ENCODE measurements at places on chromosomes 11 and 22.

GRCh38 chr11:124183068-124183467 is at the start of gene OR10D3:
Gene OR10D3, plus strand, starts transcription at chr11:124183345. Its CDS starts 1,925 bp downstream, at chr11:124185270.
- DNase-seq = no peak

- DNase-seq = peak; percentile 8
Measured at GRCh38 chr11:59173080-59173963, 1.4 kb downstream of the DTX4 start.

GRCh38 chr11:70415191-70415590 is 16.9 kb downstream of the CTTN start:
- peak; percentile 31 for DNase-seq

DNA sequence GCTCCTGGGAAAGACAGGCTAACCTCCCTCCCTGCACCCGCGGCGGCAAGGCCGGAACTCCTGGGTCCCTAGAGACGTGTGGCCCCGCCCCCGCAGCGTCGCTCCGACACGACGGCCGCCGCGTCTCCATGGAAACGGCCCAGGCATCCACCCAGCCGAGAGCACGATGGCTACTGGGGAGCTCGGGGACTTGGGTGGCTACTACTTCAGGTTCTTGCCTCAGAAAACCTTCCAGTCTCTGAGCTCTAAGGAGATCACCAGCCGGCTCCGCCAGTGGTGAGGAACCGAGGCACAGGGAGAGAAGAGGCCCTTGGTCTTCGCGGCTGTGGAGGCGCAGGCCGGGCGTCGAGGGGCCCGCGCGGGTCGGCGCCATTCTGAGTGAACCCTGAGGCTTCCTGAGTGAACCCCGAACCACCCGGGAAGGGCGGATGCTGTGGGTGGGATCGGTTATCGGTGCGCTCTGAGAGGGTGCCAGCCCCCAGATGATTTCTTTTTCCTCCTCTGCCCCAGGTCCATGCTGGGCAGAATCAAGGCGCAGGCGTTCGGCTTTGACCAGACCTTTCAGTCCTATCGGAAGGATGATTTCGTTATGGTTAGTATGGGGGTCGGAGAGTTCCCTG is at the start of gene CFAP300:
TSS of gene CFAP300 (plus strand) at position 133 of the 620 bp plus-strand sequence. CDS start at position 167, 34 bp downstream.
- peak; percentile 31 for DNase-seq

DNA sequence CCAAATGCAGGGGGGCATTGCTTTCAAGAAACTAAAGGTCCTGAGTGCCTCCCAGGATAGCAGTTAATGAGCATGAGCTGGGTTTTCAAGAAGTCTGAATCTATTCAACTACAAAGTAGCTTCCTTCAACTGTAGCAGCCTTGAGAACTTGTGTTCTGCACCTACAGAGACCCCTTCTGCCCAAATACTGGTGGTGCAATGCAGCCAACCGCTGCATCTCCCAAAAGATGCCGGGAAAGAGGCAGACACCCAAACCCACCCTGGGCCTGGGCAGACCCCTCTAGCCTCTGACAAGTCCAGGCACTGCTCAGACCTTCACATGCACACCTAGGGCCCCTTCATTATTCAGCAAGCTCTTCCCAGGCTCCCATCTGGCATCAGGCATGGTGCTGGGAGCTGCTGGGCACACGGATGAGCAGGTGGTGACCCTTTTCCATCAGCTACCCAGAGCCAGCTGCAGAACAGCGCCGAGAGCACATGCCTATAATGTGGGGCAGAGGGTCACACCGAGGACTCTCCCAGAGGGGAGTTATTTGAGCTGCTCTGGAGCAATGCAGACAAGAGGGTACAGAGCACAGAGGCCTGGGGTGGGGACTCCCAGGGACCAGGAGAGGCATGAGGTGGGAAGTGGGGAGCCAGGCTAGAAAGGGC is 44.9 kb upstream of the ETS1 start:
- peak; percentile 85 for DNase-seq

GRCh38 chr11:110962921-110963320 is 250.7 kb upstream of the ARHGAP20 start:
- no peak for DNase-seq

- no peak for DNase-seq
Measured at GRCh38 chr22:32810555-32811133, 9.1 kb downstream of the TIMP3 start.

- no peak for DNase-seq
Measured at GRCh38 chr22:30357236-30357570, 396 bp downstream of the CCDC157 start.

DNA sequence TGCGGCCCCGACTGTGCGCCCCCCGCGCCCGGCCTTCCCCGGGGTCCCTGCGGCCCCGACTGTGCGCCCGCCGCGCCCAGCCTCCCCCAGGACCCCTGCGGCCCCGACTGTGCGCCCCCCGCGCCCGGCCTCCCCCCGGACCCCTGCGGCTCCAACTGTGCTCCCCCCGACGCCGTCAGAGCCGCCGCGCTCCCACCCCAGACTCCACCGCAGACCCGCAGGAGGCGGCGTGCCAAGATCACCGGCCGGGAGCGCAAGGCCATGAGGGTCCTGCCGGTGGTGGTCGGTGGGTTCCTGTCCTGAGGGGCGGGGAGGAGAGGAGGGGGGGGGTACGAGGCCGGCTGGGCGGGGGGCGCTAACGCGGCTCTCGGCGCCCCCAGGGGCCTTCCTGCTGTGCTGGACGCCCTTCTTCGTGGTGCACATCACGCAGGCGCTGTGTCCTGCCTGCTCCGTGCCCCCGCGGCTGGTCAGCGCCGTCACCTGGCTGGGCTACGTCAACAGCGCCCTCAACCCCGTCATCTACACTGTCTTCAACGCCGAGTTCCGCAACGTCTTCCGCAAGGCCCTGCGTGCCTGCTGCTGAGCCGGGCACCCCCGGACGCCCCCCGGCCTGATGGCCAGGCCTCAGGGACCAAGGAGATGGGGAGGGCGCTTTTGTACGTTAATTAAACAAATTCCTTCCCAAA is 3.1 kb downstream of the DRD4 start:
- DNase-seq = peak; percentile 26

GRCh38 chr11:133947321-133947756 is 9.4 kb downstream of the IGSF9B start:
- peak; percentile 82 for DNase-seq

GRCh38 chr22:36297568-36297967 is 44.6 kb downstream of the APOL1 start:
- no peak for DNase-seq

GRCh38 chr22:37979782-37980181 is 4.6 kb downstream of the SOX10 start:
- DNase-seq = no peak

DNA sequence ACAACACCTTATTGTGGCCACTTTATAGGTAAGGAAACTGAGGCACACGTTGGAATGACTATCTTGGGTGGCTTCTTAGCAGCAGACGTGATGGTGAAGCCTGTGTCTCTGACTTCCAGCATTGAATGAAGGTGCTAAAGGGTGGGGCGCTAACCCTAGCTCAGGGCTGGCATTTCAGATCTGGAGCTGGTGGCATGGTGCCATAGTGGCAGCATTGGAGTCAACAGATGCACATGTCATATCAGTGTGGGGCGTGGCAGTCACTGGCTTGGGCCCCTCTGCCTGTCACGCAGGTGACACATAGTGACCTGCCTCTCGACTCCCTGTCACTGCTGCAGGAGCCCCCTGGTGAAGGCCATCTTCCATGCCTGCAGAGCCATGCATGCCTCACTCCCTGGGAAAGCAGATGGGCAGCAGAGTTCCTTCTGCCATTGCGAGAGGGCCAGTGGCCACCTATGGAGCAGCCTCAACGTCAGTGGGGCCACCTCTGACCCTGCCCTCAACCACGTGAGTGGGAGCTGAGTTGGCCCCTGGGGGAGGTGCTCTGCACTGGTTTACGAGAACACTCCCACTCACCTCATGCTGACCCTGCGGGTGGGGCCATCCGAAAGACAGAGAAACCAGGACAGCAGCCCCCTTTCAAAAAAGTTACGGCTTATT is 14.8 kb downstream of the SHISA8 start:
- no peak for DNase-seq

GRCh38 chr11:67613960-67614715 is 7.4 kb downstream of the NDUFV1 start:
- DNase-seq = peak; percentile 83

DNA sequence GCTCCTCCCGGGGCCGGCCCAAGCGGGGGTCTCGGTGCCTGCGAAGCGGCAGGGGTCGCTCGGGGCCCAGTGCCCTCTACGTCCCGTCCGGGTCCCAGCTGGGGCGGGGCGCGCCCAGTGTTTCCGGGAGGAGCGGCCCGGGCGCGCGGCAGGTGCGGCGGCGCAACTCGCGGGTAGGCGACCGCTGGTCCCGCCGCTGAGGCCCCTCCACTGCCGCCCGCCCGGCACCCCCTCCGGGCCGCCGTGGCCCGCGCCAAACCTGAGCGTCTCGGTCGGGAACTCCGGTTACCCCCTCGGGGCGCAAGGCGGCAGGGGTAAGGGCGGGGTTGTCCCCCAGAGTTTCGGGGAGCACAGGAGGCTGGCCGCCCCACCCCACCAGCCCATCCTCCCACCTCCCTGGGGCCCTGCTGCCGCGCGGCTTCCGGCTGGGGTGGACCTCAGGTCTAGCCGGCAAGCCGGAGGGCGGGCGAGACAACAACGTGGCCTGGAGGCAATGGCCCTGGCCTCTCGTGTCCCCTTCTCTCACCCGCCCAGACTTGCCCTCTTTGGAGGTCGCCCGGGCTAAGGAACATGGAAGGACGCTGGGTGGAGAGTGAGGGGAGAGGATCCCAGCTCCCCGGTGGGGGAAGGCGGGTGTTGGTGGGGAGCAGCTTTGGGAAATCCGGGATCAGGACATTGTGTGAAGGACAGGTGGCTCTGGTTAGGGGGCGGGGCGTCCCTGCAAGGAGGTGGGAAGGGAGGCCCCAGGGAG is 398 bp upstream of the CRACR2B start:
- DNase-seq = no peak

DNA sequence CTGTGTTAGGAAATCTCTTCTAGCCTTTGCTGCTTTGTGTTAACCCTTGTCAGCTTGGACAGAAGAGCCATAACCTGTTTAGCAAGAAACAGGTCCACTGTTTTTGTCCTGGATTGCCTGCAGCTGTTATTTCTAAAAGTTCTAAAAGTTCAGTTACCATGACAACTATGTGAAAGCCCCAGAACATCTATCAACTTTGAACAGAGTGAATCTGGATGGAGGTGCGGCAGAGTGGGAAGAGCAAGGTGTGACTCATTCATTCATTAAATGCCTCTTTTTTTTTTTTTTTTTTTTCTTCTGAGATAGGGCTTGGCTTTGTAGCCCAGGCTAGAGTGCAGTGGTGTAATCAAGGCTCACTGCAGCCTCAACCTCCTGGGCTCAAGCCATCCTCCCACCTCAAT is 50.5 kb downstream of the RBX1 start:
- DNase-seq = no peak

GRCh38 chr11:105781807-105782206 is 171.9 kb downstream of the GRIA4 start:
- DNase-seq = no peak

- DNase-seq = no peak
Measured at GRCh38 chr22:41240377-41241132, at the start of gene CHADL. Gene CHADL, minus strand, starts transcription at chr22:41240931. Its CDS starts 50 bp downstream, at chr22:41240881.

- peak; percentile 71 for DNase-seq
Measured at GRCh38 chr11:95698676-95699557, 90.7 kb downstream of the FAM76B start.

DNA sequence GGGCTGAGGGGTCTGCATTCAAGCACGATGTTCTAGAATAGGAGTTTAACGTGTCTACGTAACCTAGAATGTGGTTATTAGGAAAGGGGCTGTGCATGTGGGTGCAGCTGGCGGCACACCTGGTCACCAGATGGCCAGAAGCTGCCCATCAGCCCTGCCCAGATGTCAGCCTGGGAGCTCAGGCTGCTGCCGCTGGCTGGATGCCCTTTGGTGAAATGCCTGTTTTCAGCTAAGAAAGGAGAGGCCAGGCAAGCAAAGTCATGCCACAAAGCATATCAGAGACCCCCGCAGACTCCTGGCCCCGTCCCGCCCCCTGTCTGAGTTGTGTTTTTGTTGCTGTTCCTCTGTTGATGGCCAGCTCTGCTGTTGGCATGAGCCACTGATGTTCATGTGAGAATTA is 11.3 kb upstream of the ADORA2A start:
- no peak for DNase-seq

GRCh38 chr11:135075740-135076139 is 663.7 kb upstream of the B3GAT1 start:
- DNase-seq = peak; percentile 70

DNA sequence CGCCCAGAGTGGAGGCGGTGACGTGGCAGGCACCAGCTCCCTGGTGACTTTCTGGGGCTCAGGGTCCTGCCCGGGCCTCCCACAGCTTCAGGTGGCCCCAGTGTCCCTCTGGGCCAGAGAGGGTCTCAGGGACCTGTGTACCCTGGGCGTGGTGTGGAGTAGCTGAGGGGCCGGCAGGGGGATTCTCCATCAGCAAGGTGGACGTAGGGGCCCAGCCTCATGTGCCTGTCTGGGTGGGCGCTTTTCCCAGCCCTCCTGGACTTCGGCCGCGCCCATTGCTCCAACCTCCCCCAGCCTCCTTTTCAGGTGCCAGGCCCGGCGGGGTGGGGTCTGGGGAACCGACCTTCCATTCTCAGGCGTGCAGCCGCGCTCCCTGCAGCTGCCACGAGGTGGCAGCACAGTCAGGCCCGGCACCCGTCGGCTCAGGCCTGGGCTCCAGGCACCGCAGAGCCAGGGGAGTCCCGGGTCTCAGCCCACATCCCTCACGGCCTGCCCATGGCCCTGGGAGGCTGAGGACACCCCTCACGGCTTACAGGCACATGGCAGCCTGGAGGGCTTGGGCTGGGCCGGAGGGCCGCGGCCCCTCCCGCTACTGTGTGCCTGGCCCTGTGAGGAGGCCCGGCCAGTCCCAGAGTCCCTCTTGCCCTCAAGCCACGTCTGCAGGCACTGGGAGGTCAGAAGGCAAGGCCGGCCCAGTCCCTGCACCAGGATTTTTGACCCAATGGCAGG is 19.9 kb upstream of the MUC5B start:
- DNase-seq = peak; percentile 70

DNA sequence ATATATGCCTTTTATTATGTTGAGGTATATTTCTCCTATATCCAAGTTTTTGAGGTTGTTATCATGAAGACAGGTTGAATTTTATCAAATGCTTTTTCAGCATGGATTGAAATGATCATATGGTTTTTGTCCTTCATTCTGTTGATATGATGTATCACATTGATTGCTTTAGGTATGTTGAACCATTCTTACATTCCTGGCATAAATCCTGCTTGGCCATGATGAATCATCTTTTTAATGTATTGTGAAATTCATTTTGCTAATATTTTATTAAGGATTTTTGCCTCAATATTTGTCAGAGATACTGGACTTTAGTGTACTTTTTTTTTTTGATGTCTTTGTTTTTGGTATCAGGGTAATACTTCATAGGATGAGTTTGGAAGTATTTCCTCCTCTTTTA is 283.8 kb upstream of the C11orf87 start:
- DNase-seq = no peak

- no peak for DNase-seq
Measured at GRCh38 chr11:85679576-85679975, 6.4 kb downstream of the CCDC89 start.

DNA sequence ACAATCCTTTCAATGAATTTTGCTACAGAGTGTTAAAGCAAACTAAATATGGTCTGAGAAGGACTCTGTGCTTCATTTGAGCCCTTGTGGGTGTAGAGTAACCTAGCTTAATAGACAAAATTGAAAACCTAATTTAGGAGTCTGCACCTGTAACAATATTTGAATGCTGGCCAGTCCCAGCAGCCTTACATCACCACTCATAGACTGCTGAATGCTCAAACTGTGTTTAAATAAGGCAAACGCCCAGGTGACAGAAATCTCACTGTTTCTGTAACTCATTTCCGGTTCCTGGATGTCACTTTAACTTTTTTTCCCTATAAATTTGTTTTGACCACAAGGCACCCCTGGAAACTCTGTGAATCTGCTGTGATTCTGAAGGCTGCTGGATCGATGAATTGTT is 45.5 kb upstream of the GLYATL1B start:
- DNase-seq = no peak
